ENCODE measurements at places on chromosomes 7 and 10. TPM values are rescaled to one million over a fixed set of nuclear protein-coding genes. Genes with fewer than 3 reads are reported as not detected.

KEL gene
- not detected for total RNA-seq

MAGI2 gene
- total RNA-seq: 0.40 TPM

SPDYE2B gene
- total RNA-seq: not detected

ANKRD61 gene
- 0.38 TPM for total RNA-seq

ABCA13 gene
- 0.05 TPM for total RNA-seq

Data from A549 treated with CpdA at 1 μM for 4 hours (cell line).